ENCODE measurements at places on chromosomes 16 and 17.

- no peak for DNase-seq
These were observed 20.8 kb downstream of the SNX11 start for GRCh38 chr17:48128400-48128799.

DNA sequence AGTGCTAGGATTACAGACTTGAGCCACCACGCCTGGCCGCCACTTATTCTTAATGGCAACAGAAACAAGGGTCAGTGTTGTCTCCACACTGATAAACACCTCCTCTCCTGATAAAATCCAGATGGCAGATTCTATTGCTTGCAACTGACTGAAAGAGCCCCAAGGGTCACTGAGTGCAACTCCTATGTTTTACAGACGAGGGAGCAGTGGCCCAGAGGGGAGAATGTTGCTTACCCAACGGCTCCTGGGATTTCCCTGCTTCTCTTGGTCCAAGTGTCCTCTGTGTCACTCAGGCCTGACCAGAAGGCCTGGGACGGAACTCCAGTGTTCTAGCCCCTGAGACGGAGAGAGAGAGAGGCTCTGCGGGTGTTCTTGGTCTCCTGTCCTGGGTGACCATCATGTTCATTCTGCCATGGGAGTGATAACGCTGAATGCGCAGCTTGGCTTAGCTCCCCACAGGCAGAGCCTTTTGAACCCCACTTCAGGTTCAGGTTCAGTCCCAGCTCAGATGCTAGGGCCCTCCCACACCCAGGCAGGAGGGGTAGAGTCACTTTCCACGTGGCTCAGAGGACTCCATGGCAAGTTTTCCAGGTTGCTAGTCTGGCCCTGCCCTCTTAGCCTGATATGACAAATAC is 77.3 kb upstream of the NLRP1 start:
- DNase-seq, result no peak

DNA sequence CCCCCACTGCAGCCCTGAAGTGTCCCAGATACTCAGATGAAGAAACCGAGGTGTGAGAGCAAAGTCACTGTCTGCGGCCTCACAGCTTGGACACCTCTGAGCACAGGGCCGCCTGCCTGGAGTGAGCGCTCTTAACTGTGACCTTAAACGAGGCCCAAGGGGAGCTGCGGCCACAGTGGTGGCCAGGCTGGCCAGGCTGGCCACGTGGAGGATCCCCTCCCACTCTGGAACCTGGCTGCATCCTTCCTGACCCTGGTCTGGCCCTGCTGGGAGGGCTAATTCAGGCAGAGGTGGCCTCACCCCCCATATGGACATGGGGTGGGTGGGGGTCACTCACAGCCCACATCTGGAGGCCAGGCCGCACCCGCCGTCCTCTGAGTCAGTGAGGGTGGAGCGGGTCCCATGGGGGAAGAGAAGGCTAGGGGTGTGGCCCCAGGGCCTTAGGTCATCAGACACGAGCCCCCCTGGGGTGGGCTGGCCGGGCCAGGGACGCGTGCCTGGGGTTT is 6.6 kb downstream of the VASN start:
- DNase-seq, result no peak

DNA sequence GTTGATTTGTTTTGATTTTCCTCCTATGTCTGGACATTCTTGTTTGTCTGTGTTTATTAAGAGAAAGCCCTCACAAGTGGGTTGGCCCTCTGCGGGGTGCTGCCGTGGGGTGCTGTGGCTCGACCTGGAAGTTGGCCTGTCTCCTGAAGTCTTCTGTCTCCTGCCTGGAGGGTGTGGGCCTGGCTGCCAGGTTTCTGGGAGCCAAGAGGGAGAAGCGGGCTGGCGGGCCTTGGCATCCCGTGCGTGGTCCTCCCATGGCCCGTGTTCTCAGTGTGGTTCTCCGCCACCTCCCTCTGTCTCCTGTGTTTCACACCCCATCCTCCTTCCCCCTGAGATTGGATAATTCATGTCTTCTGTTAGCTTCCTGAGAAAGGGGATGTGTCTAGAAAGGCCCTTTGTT is 69.6 kb downstream of the RNF213 start:
- no peak for DNase-seq

GRCh38 chr16:78562111-78562510 is 462.7 kb downstream of the WWOX start:
- DNase-seq, result peak; percentile 38
